Caki2 (cell line): ENCODE measurements at places on chromosomes 7 and 10.

GRCh38 chr7:16598015-16598414 lies 47.5 kb downstream of the ANKMY2 start:
- no peak for DNase-seq

GRCh38 chr10:61978965-61979364 lies 77.5 kb downstream of the ARID5B start:
- no peak for DNase-seq

DNA sequence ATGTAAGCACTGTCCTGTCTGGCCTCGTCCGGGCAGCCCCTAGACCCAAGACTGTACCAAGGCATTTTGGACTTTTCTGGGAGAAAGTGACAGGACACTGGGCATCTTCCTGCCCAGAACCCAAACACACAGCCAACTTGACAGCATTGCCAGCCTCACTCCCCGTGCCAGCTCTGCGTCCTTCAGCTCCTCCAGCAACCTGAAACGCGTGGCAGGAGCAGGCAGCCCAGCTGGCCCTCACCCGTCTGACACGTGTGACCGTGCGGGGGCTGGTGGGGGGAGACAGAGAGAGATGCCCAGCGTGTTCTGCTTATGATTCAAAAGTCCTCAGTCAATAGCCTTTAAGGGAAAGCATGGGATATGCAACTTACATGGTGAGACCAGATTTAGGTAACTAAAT lies 50.3 kb upstream of the SLC29A3 start:
- DNase-seq, result no peak

- no peak for DNase-seq
These were observed 150.4 kb downstream of the PRKG1 start for GRCh38 chr10:51224671-51225161.
